Stomach (tissue), 19 donors: ENCODE measurements at places on chromosomes 3 and 15. TPM values are rescaled to one million over a fixed set of nuclear protein-coding genes. Genes with fewer than 3 reads are reported as not detected.

GRCh38 chr3:16596352-16597032 is 8.7 kb downstream of the DAZL start:
- no peaks in the 10 kb centered on the region for H3K36me3 ChIP-seq
- no peak overlapping the region for H3K4me3 ChIP-seq
- no peak for DNase-seq
- H3K27ac ChIP-seq: no peak overlapping the region
- H3K4me1 ChIP-seq: no peaks in the 10 kb centered on the region
- H3K27me3 ChIP-seq: no peaks in the 10 kb centered on the region

Gene A4GNT
- 0.62 TPM for polyA plus RNA-seq

Gene COL6A5
- polyA plus RNA-seq: 0.12 TPM

GRCh38 chr3:107822308-107822707 is 268.5 kb downstream of the CD47 start:
- H3K27ac ChIP-seq: no peak overlapping the region
- no peak overlapping the region for H3K4me3 ChIP-seq
- H3K4me1 ChIP-seq: peaks cover 10% of the 10 kb centered on the region
- no peaks in the 10 kb centered on the region for H3K27me3 ChIP-seq

DNA sequence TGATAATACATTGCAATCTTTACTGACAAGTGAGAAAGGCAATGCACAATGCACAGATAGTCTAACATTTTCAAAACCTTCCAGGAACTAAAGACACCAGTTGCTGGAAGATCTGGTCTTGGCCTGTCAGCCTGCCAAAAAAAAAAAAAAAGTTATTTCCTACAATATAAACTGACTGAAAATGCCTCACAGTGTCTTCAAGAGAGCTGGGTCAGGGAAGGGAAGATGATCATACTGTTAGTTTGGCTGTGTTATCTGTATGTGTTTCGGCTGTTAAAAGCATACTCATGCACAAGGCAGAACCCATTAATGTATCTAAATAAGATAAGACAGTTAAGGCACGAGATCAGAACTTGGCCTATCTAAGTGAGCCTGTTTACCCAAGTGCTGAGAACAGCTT is 673.4 kb downstream of the MECOM start:
- no peak for DNase-seq
- H3K36me3 ChIP-seq: no peaks in the 10 kb centered on the region
- no peaks in the 10 kb centered on the region for H3K27me3 ChIP-seq
- no peak overlapping the region for H3K27ac ChIP-seq
- peaks cover 5% of the 10 kb centered on the region for H3K4me1 ChIP-seq

DNA sequence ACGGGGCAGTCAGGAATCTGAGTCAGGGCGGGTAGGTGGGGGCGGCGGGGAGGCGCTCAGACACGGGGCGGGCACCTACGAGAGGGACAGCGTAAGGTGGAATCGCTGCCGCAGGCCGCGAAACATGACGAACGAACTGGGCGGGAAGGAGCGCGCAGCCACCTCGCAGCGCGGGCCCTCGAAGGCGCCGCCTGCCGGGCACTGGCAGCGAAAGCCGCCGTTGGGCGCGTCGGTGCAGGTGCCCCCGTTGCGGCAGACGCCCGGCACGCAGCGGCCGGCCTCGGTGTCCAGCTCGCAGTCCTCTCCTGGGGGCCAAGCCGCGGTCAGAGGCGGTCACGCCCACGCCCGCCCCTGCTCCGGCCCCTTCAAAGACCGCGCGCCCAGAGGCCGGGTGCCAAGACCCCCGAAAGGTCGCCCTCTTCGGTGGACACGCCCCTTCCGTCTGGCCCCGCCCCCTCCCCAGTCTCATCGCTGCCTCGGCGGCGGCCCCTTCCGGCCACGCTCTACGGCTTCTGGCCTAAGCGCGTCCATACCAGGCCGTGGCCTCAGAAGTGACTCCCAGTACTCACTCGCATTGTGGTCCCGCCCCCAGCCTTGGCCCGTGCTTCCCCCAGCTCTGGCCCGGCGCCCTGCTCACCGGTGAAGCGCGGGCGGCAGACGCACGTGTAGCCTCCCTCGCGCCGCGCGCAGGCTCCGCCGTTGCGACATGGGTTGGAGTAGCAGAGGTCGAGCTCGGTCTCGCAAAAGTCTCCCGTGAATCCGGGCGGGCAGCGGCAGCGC is 6.4 kb downstream of the CELSR3 start:
- H3K4me3 ChIP-seq: peak overlapping the region; percentile 59
- peak; percentile 95 for DNase-seq
- H3K4me1 ChIP-seq: peaks cover 17% of the 10 kb centered on the region
- H3K27ac ChIP-seq: peak overlapping the region; percentile 84
- H3K27me3 ChIP-seq: no peaks in the 10 kb centered on the region
- H3K36me3 ChIP-seq: no peaks in the 10 kb centered on the region

Gene CMTM7
- 7.4 TPM for polyA plus RNA-seq

Gene SLC22A13
- polyA plus RNA-seq: 0.05 TPM

GRCh38 chr3:3813013-3813412 is 13.8 kb downstream of the LRRN1 start:
- H3K36me3 ChIP-seq: no peaks in the 10 kb centered on the region
- no peak overlapping the region for H3K27ac ChIP-seq
- no peaks in the 10 kb centered on the region for H3K4me1 ChIP-seq
- H3K4me3 ChIP-seq: no peak overlapping the region

Gene SV2B
- polyA plus RNA-seq: not detected

Gene MAGEF1
- 28.9 TPM for polyA plus RNA-seq
